ENCODE measurements at places on chromosomes 1 and 21.

GRCh38 chr1:173266841-173267240, 59.7 kb upstream of the TNFSF4 start:
- DNase-seq = no peak

GRCh38 chr1:25462732-25463131, 32.0 kb downstream of the MACO1 start:
- DNase-seq = no peak

DNA sequence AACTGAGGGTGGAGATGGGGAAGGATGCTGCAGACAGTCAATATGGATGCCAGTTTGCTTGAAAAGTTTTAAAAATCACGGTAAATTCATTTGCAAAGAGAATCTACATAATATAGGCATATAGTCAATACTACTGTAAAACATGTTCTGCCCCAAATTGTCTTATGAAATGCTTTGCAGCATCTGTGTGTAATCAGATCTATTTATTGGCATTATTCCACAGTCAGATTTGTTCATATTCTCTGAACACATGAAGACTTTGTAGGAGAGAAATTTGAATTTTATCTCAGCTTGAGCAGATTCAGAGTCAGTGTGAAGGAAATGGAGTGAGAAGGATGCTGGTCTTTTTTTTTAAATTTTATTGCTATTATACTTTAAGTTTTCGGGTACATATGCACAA, 88.5 kb downstream of the PLPPR4 start:
- DNase-seq = no peak

DNA sequence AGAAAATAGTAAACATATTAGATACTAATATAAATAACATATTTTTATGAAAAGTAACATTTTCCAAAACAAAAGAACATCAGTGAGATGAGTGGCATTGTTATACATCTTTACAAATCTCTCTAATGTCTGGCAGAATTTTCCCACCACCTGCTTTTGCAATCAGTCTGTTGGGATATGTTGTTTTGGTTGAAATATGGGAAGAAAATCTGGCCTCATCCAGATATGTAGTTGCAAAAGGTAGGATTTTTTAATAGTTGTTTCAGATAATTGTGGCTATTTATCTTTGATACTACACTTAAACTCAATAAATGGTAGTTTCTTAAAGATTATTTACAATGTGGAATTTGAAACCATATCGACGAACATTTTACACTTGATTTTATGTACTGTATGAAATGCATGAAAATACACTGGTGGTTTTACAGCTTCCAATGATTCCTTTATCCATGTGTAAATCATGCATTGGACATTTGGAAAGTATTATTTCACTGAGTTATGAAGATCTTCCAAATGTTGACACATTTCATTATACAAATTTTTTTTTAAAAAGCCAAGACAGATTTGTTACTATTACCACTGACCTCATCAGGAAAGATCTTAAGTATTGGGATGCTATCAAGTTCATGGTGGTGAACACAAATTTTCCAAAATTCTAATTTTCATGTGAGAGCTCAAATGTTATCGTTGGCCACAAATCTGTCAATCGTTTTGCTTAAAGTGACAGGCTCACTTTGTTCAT, 74.1 kb upstream of the CD34 start:
- DNase-seq = no peak

DNA sequence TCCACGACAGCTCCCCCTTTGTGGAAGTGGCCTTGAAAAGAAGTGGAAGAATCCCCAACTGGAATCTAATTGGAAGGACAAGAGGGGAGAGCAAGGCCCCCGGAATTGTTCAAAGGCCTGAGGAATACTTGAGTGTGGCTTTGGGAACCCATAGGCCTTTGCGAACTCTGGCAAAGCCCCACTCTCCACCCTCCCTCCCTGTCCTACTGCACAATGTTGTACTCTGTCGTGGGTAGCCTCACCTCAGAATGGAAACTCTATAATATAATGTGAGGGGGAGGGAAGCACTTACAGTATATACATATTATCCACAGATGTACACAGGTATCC, 28.5 kb downstream of the PLPP3 start:
- DNase-seq = no peak

DNA sequence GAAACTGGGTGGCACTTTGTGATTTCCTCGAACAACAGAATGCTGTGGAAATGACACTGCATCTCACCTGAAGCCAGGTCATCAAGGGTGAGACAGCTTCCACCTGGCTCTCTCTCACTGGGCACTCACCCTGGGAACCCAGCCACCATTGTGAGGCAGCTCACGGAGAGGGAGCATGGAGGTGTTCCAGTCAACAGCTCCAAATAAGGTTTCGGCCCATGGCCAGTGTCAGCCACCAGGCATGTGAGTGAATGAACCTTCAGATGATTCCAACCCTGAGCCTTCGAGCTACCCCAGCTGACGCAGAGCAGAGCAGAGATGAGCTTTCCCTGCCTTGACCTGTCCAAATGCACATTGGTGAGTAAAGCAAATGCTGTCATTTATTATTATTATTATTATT, 58.1 kb downstream of the SYDE2 start:
- no peak for DNase-seq
